ENCODE measurements at places on chromosomes 1 and 21. TPM values are rescaled to one million over a fixed set of nuclear protein-coding genes. Genes with fewer than 3 reads are reported as not detected.

MX1 gene
- 10.8 TPM for total RNA-seq

NBPF20 gene
- 2.7 TPM for total RNA-seq

SYDE2 gene
- 11.0 TPM for total RNA-seq

LCE2B gene
- total RNA-seq, result not detected

MAB21L3 gene
- total RNA-seq, result 1.0 TPM

PTPRC gene
- total RNA-seq, result not detected

CYP4A11 gene
- not detected for total RNA-seq

GRCh38 chr1:115647507-115647906 lies 5.7 kb downstream of the VANGL1 start:
- no peak for DNase-seq

DNA sequence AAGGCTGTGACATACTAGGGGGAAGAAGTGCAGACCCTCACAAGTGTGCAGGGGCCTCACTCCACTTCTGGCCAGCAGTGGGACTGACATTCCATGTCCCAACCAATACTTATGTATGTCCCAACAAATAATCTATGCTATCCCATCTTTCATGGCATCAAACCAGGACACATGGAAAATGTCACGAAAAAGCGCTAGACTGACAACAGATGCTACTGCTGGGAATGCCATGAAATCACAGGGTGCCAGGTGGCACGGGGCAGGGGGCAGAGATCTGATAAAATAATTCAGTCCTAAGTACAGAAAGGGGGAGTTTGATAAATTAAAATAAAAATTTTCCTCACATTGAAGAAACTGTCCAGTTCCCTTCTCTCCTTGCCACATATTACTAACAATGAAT lies 27.6 kb upstream of the BCAS2 start:
- no peak for DNase-seq

DNA sequence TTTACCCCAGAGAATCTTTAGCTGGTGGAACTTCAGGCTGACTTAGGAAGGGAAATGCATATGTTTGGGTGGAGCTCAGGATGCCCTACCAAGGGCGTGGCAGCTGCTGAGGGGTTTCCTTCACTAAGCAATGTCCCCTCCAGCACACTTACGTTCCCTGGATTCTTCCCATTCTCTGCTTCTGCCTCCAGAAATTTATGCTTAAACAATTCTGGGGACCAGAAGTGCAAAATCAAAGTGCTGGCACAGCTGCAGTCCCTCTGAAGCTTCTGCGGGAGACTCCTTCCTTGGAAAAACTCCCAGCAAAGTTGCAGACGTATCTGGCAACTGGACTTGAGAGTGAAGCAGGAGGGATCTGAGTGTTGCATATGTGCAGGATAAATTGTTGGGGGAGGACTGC lies 402.8 kb downstream of the PCP4 start:
- DNase-seq, result no peak

DNA sequence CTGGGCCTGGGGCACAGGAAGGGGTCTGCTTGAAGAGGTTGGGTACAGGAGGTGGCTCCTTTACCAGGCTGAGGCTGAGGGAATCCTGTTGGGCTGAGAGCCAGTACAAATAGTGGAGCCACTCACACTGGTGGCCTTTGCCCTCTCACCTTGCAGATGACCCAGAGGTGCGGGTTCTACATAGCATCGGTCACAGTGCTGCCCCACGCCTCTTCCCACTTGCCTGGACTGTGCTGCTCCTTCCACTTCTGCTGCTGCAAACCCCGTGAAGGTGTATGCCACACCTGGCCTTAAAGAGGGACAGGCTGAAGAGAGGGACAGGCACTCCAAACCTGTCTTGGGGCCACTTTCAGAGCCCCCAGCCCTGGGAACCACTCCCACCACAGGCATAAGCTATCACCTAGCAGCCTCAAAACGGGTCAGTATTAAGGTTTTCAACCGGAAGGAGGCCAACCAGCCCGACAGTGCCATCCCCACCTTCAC lies 1.8 kb upstream of the SLC50A1 start:
- no peak for DNase-seq

GRCh38 chr1:198919667-198920398 lies 281.0 kb downstream of the PTPRC start:
- peak; percentile 56 for DNase-seq

DNA sequence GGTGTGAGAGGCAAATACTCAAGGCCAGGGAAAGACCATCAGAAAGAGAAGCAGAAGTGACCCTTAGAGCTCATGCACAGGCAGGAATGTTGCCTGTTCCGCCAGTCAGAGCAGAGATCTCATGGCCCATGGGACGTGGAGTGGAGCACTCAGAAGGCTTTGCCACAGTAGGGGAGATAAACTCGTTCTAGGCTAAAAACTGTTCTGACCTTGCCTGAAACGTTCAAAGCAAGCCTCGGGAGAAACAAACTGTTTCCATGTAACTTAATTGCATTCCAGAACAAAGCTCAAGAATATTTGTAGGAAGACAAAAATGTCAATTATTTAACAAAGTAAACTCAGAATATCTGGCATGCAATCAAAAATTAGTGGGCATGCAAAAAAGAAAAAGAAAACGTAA lies 20.7 kb upstream of the SLC19A1 start:
- no peak for DNase-seq

- no peak for DNase-seq
These were observed 1.1 kb downstream of the SYNC start for GRCh38 chr1:32701421-32701911.

DNA sequence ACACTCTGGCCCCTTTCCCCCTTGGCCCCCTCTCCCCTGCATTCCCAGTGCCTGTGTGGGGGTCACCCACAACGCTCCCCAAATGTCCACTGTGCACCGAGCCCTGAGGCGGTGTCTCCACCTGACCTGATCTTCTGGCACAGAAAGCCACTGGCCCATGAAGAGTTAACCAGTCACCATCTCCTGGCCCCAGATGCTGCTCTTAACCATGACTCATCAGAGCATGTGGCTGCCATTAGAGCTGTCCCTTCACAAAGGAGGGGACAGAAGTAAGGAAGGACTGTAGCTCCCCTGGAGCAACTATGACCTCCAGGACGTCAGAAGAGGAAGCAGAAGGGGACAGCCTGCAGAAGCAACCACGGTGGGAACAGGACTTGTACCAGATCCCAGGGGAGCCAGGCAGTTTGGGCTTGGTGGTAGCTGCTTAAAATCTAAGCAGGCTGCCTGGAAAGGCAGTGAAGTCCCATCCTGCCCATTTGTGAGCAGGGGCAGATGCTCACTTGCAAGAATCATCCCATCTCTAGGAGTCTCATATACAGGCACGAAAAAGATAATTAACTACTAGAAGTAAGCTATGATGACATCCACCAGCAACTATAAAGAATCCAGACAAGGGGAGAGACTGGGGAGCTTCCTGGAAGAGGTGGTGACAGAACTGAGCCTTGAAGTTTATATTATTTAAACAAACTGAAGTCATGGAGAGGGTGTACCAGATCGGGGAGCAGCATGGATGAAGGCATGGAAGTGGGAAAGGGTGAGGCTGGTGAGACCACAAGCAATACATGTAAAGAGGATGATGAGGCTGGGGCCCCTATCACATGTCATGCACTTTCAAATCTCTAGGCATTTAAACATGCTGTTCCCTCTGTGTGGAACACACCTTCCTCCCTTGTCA lies 1.1 kb upstream of the TTC39A start:
- DNase-seq, result peak; percentile 16

Measured in mammary epithelial cell (primary cell).